ENCODE measurements at places on chromosomes 11 and 22.

GRCh38 chr11:112355726-112356125 is 95.1 kb upstream of the PLET1 start:
- peak; percentile 3 for DNase-seq

DNA sequence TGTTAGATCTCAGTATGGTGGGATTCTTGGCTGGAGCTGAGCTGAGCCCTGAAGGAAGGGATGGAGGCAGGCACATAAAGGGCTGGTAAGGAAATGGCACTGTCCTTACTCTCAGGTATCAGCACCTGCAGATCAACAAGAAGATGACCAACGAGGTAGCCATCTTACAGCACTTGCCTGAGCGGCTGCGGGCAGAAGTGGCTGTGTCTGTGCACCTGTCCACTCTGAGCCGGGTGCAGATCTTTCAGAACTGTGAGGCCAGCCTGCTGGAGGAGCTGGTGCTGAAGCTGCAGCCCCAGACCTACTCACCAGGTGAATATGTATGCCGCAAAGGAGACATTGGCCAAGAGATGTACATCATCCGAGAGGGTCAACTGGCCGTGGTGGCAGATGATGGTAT is 2.4 kb downstream of the CNGA4 start:
- no peak for DNase-seq

DNA sequence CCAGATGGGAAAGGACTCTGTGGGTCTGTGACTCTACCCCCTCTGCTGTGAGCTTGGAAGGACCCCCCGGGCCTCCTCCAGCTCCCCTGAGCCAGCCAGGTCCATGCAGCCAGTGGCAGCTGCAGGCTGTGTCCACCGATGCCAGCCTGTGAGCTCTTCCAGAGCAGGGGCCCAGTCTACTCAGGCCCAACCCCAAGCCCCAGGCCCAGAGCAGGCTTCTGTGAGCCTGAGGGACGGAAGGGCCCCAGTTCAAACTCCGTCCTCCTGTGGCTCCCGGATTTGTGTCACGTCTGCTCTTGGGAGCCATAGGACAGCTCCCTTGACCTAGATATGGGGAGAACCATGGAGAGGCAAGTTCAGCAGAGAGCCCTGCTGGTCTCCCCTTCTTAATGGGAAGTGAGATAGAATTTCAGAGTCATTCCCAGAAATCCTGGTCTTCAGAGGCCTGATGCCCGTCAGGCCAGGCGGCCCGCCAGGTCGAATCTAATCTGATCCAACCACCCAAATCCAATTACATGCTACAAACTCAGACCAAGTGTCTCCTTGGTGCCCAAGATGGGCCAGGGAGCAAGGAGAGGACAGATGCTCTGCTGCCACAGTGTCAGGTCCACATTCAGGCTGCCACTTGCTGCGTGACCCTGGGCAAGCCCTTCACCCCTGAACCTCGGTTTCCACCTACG is 75.1 kb downstream of the SCUBE1 start:
- peak; percentile 85 for DNase-seq

DNA sequence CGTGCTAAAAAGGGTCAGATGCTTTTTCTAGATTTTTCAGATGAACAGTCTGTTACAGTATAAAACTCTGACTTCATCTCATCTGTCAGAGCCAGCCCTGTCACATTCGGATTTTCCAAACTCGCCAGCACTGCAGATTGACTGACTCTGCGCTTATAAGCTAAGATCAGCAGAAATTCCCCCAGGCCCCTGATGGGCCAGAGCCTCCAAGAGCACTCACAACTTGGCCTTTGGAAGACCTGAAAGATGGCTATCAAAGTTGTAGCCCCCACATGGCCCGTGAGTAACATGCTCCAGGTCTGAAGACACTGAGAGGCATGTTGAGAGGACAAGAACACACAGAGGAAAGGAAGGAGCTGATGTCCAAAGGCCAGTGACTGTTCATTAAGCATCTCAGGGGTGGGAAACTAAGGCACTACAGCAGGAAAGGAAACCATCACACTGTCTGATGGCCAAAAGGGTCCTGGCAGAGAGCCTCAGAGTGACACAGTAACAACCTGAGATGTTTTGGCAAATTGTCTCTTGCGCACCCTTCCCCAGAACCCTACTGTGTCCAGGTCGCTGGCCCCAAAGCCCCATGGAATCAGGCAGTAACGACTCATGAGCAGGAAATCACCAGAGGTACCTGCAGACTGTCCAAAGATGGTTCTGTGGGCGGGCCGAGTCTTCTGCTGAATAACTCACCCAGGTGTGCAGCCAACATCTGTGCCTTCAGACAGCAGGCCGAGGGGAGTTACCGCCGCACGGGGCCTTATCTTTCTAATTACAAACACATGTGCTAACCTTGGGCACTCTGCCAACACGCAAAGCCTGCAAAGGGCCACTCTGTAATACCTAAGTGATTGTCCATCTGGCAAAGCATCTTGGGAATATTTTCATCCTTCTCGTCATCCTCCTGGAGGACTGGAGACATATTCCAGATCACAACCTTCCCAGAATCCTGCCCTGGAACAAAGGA is 23.6 kb downstream of the HIRA start:
- DNase-seq = peak; percentile 94

- no peak for DNase-seq
These were observed 193.4 kb upstream of the KIRREL3 start for GRCh38 chr11:127193950-127194349.

GRCh38 chr11:35619855-35620640 is 1.8 kb downstream of the FJX1 start:
- DNase-seq = peak; percentile 83

DNA sequence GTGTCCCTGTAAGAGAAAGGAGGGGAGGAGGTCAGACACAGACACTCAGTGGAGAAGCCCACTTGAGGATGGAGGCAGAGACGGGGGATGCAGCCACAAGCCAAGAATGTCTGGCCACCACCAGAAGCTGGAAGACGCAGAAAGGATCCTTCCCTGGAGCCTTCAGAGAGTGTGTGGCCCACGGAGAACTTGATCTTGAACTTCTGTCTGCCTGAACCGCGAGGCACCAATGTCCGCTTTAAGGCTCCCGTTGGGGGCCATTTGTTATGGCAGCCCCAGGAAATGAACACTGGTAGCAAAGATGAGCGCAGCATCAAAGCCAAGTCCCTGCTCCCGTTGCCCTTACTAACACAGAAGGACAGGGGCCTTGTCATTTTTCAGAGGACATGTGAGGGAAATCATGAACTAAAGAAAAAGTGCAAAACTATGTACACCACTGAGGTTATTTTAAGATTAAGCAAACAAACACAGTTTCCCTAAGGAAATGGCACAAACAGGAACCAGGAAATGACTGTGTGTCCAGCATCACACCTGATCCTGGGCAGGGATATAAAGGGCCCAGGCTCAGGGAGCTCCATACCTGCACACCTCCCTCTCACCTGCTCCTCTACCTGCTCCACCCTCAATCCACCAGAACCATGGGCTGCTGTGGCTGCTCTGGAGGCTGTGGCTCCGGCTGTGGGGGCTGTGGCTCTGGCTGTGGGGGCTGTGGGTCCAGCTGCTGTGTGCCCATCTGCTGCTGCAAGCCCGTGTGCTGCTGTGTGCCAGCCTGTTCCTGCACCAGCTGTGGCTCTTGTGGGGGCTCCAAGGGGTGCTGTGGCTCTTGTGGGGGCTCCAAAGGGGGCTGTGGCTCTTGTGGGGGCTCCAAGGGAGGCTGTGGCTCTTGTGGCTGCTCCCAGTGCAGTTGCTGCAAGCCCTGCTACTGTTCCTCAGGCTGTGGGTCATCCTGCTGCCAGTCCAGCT is at the start of gene KRTAP5-6:
TSS of gene KRTAP5-6 (plus strand) at position 588 of the 963 bp plus-strand sequence. CDS start at position 639, 51 bp downstream.
- no peak for DNase-seq

- DNase-seq = no peak
These were observed 338.1 kb downstream of the CTTN start for GRCh38 chr11:70736461-70736860.

DNA sequence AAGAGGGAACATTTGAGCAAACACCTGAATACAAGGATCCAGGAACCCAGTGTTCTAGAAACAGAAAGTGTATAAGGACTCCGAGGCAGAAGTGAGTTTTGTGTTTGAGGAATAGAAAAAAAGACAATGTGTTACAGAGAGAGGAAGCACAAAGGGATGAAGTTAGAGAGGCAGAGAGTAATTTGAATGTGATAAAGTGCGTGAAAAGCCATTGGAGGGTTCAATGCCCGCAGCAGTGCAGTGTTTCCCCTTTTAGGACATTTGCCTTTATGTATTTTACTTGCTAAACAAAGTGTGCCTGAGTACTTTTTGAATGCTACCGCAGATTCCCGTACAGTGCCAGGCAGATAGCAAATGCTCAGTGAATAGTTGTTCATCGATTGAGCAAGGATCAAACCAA is 508.5 kb downstream of the RAB38 start:
- DNase-seq = no peak

All from SK-N-DZ (cell line).